ENCODE measurements at places on chromosomes 7 and 10. TPM values are rescaled to one million over a fixed set of nuclear protein-coding genes. Genes with fewer than 3 reads are reported as not detected.

The IL15RA gene
- 16.0 TPM for total RNA-seq

The SLC37A3 gene
- 47.8 TPM for total RNA-seq

DNA sequence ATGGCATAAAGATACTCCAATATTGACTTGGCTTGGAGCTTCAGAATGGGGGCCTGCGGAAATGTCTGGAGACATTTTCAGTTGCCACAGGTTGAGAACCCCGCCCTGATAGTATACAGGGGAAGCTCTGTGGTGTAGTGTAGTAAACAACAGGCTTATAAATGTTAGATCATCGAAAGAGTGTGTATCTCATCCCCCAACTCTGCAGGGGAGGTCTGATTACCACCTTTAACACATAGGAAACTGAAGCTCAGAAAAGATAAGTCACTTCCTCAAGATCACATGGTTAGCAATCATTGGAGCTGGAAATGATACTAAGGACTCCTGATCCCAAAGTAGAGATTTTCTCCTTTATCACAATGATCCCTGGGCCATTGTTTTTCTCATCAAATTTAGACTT, 144.5 kb upstream of the BMPER start:
- DNase-seq = no peak

- DNase-seq = no peak
Observed at GRCh38 chr10:921471-922414, 9.8 kb downstream of the LARP4B start.

GRCh38 chr7:31516680-31517502, 3.0 kb downstream of the ITPRID1 start:
- DNase-seq = no peak

GRCh38 chr10:78286186-78286585, 252.5 kb downstream of the RPS24 start:
- DNase-seq = no peak

The GSTO2 gene
- 18.9 TPM for total RNA-seq

DNA sequence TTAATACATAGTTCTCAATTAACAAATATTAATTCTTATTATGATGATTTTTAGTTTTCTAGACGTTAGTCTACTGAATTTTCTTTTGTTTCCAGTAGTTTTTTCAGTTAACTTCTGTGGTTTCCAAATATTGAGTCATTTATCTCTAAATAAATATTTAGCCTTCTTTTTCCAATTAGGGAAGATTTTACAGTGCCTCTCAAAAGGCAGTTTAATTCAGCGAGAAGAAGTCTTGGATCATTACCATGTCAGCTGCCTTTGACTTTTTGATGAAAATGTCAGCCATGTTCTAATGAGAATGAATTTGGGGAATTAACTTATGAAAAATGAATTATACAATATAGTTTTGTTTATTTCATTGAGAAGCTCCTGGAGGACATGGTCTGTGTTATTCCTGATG, 90.0 kb downstream of the CDK14 start:
- no peak for DNase-seq

DNA sequence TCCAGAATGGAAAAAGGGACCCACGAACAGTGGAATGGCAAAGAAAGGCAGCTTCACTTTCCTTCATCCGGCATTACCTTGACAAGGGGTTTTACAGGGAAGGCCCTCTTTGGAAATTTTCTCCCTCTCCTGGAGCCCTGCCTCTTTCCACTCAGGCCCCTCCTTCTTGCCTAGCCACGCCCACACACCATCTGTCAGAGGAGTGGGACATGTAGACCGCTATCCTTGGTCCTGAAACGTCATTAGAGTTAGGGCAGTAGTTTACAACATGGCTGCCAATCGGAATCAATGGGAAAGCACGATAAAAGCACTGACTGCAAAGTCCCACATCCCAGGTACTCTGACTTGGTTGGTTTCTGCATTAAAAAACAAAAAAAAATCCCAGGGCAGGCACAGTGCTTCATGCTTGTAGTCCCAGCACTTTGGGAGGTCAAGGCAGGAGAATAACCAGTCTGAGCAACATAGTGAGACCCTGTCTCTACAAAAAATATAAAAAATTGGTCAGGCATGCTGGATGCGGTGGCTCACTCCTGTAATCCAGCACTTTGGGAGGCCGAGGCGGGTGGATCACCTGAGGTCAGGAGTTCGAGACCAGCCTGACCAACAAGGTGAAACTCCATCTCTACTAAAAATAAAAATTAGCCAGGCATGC, 96.4 kb downstream of the MARCHF5 start:
- peak; percentile 37 for DNase-seq

DNA sequence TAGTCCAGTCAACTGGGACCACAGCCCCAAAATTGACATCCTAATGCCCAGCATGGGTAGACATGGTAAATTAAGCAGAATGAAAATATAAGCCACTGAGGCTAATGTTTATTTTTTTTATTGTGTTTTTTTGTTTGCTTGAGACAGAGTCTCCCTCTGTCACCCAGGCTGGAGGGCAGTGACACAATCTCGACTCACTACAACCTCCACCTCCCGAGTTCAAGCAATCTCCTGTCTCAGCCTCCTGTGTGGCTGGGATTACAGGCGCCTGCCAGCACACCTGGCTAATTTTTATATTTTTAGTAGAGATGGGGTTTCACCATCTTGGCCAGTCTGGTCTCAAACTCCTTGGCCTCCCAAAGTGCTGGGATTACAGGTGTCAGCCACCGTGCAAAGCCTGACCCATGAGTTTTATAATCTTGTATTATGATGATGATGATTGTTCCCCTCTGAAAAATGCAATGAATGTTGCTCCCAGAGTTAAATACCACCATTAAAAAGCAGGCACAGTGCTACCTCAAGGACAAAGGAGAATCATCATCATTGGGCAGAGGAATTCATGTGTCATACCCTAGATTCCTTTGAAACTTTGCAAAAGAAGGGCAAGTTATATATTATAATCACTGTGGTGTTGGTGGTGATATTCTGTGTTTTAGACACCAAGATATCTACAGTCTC, 228.0 kb downstream of the PARD3 start:
- no peak for DNase-seq

The CRHR2 gene
- total RNA-seq = not detected

The WIPF3 gene
- total RNA-seq = 2.3 TPM

DNA sequence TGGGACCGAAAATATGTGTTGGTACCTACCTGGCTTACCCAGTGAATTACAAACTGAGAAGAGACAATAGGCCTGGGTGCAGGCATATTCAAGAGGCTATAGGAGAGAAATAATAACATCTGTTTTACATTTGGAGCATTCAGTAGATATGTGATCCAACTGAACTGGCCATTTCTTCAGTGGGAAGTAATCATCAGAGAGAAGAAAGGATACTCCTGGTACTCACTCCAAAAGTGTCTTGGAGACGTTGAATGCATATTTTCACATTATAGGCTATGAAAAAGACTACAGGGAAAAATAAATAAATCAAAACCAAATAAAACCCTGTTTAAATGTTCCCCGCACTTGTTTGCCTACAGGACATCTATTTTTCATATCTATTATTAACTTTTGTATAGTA, 1680.3 kb downstream of the REEP3 start:
- no peak for DNase-seq

DNA sequence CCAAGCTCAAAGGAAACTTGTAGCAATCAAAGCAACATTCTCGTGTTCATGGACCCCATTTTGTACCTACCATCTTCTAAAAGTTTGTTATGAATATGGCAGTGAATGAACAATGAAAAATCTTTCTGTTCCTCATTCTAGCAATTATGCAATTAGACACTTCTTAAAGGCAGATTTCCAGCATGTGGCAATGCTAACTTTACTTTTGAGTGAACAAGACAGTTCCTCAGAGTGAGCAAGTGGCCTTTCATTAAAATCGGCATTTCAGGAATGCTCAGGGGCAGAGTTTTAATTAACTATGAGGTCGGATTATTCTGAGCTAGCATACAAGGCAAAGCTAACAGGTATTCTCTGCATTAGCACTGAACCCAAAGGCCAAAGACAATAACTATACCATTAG, 48.4 kb upstream of the NFE2L3 start:
- DNase-seq = no peak

DNA sequence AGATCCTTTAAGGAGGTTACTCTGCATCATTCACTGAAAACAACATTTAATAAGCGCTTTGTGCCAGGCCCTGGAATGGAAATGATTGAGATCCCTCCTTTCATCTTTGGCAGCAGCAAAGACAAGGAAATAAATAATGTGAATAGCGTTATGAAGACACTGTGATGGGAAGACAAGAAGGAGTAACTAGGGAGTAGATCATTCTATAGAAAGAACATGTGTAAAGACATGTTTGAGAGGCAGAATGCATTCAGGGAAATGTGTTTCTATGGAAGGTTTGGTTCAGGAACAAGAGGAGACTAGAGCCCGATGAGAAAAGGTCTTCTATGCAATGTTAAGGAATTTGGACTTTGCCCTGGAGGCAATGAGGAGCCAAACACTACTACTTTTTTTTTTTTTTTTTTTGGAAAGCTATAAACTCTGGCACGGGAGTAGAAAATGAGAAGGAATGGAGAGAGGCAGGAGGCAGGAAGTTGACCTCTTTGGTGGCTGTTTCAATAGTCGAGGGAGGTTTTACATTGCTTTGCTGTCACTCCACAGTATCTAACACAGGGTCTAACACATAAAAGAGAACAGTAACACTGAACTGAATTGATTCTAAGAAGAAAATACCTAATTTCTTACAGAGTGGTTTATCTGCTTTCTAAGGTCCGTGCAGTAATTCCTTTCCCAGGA, 44.9 kb downstream of the SMURF1 start:
- DNase-seq = no peak

- DNase-seq = no peak
Observed at GRCh38 chr7:16564023-16564380, 37.4 kb downstream of the LRRC72 start.

DNA sequence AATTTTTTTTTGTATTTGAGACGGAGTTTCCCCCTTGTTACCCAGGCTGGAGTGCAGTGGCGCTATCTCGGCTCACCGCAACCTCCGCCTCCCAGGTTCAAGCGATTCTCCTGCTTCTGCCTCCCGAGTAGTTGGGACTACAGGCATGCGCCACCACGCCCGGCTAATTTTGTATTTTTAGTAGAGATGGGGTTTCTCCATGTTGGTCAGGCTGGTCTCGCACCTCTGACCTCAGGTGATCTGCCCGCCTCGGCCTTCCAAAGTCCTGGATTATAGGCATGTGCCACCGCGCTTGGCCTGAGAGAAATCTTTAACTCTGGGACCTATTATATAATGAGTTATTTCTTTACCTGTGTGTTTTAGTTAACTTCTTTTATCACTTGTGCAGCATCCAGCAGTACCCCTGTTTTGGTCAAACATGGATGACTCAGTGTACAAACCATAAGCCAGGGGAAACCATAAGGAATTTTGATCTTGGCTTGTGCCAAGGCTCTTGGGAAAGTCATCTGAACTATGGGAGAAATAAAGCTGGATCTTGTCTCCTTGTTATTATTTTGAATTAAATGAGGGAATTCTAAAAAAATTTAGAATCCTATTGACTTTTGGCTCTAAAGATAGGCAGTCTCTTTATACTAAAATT, 23.6 kb upstream of the ZRANB1 start:
- DNase-seq = peak; percentile 24

DNA sequence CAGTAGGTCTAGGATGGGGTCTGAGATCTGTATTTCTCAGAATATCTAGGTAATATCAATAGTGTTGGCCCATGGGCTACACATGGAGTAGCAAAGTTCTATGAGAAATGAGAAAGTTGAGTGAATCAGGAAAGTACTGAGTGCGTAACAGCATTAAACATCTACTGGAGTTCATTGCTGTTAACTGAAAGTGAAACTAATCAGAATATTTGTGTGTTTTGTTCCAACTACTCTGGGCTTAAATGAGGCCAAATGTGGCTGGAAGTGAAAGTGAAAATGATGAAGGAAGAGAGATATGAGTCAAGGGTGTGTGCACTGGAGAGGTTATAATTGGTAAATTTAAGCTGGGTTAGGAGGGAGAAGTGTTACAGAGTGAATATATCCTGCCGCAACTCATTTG, 46.5 kb downstream of the TMEM106B start:
- no peak for DNase-seq

DNA sequence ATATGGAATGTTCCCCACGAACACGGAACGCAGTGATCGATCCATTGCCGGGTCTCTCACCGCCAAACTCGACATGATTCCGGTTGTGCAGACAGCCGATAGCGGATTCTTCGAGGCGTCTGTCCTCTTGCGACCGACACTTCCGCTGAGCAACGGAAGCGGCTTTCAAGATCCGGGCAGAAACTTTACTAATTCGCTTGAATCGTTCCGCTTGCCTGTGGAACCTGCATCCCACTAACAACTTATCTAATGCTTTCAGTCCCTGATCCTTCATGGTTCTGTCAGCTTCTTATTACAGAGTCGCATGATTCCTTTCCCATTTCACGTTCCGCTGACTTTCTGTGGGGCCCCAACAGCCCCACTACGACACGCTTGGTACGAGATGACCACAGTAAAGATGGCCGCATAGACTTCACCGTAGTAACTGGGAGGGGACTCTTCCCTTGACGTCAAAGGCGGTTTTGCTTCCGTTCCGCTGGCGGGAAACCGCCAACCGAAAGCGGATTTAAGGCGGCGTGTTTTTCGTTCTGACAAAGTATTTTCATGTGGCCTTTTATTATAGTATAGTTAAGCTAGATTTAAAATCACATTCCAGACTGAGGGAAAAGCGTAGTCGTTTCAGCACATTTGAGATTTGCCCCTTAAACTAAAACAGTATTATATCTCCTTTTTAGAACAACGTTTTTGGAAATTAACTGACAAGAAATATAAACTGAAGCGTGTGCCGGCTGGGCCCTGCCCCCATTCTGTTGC, at the start of gene CSTF2T:
TSS of gene CSTF2T (minus strand) at position 121 of the 753 bp plus-strand sequence. CDS start at position 75, 46 bp downstream.
- peak; percentile 94 for DNase-seq

GRCh38 chr7:29606830-29607229, 43.2 kb downstream of the PRR15 start:
- peak; percentile 61 for DNase-seq

GRCh38 chr7:121395494-121395960, 581 bp downstream of the FAM3C start:
- DNase-seq = peak; percentile 51

The HTRA1 gene
- 8.9 TPM for total RNA-seq

DNA sequence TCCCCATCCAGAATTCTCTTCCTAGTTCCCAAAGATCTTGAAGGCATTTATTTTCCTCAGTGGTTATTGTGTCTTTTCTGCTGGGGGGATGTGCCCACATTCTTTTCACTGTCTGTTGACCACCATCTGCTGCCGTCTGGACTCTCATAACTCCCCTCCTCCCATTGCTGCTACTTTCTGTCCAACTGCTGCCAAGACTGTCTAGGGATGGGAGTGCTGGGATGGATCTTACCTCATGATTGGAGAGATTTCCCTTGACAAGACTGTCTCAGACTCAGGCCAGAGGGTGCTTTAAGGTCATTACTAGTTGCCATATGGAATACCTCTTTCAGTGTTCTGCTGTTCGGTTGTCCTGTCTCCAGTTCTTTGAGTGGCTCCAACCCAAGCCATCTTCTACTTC, 141.6 kb downstream of the C1GALT1 start:
- no peak for DNase-seq

DNA sequence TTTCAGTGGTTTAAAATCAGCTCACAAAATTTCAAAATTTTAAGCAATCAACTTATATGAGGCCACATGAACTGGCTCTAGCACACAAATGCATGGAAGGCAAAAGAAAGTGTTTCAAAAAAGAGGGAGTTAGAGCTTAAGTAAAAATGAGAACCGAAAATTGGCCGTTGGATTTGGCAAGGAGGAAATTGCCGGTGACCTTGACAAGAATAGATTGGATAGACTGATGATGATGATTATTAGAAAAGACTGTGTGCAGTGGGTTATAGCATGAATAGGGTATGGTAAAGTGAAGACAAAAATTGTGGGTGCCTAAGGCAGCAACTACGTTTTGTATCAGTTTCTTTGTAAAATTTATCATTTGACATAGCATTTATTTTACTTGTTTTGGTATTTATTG, 175.7 kb downstream of the SEMA3D start:
- no peak for DNase-seq
